ENCODE measurements at places on chromosomes 12 and 14.

DNA sequence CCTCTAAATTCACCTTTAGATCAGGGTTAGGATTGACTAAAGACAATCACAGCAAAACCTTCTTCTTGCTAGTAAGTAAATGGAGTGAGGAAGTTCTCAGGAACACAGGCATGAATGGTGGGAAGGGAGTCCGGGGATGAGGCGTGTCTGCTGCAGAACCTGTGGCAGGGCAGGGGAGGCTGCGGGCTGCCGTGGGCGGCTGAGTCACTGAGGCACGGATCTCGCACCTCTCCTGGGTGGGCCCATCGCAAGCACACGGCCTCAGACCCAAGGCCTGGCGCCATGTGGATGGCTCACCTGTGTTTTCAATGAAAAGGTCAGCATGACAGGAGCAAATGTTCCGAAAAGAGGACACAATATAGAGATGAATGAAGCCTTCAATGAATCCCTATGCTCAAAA, 85.4 kb downstream of the PIWIL1 start:
- no peak for DNase-seq

DNA sequence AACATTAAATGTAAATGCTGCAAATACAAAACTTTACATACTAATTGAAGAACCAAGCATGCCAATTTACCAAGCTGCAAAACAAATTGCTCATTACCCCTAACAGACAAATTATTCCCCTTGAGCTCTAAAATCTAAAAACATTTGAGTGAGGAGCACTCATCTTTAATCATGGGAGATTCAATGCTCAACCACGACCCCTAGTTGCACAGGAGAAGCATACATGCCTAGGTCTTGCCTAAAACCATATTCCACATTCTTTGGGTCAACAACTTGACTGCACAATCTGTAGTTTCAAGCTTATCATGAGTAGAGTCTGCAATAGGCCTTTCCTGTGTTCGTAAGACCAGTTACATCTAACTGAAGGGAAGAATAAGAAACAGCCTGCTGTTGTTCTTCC, 69.7 kb downstream of the MGAT4C start:
- no peak for DNase-seq

DNA sequence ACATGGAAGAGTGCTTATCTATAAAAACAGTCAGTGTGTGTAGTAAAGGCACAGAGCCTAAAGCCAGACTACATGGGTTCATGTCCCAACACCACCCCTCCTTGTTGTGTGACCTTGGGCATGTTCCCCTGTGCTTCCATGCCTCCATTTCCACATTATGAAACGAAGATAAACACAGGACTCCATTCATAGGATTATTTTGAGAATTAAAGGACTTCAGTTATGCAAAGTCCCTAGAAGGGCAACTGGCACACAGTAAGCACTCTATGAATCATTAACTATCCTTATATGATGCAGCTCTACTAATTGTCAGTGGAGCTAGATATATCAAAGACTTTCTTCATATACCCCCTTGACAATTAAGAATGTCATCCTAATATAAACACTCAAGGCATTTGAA, 17.8 kb downstream of the IFNG-AS1 start:
- DNase-seq = no peak

- DNase-seq = no peak
These were observed 36.4 kb upstream of the AEBP2 start for GRCh38 chr12:19402743-19403431.

GRCh38 chr12:55499810-55500252, 7.7 kb downstream of the OR6C68 start:
- no peak for DNase-seq

DNA sequence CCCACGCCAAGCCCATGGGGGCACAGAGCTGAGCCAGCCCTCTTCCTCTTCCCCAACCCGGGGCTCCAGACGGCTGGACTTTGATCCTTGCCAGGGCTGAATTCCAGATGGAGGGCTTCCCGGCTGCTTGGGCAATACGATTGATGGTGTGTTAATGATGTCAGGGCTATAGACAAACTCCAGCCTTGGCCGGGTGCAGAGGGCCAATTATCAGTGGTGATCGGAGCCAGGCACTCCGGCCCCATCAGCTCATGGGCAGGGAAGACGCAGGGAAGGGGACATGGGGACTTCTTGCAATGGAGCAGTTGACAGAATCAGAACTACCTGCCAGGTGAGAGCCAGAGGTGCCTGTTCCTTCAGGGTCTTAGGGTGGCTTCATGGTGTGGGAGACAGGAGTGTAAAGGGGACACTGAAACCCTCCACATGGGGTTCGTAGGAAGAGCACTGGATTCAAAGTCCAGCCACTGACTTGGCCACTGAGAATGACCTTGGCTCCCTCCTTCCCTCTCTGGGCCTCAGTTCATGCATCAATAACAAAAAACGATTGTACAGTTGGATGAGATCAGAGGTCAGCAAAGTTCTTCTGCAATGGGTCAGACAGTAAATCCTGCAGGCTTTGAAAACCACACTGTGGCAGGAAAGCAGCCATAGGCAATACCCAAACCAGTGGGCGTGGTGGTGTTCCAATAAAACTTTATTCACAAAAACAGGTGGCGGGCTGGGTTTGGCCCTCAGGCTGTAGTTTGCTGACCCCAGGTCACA, 333.7 kb downstream of the MED13L start:
- no peak for DNase-seq

GRCh38 chr12:79617696-79618095, 73.1 kb downstream of the PAWR start:
- DNase-seq = no peak

- DNase-seq = no peak
These were observed 21.8 kb upstream of the EIF2B2 start for GRCh38 chr14:74980731-74981461.

- DNase-seq = no peak
These were observed 11.6 kb upstream of the SRSF5 start for GRCh38 chr14:69755296-69755695.

DNA sequence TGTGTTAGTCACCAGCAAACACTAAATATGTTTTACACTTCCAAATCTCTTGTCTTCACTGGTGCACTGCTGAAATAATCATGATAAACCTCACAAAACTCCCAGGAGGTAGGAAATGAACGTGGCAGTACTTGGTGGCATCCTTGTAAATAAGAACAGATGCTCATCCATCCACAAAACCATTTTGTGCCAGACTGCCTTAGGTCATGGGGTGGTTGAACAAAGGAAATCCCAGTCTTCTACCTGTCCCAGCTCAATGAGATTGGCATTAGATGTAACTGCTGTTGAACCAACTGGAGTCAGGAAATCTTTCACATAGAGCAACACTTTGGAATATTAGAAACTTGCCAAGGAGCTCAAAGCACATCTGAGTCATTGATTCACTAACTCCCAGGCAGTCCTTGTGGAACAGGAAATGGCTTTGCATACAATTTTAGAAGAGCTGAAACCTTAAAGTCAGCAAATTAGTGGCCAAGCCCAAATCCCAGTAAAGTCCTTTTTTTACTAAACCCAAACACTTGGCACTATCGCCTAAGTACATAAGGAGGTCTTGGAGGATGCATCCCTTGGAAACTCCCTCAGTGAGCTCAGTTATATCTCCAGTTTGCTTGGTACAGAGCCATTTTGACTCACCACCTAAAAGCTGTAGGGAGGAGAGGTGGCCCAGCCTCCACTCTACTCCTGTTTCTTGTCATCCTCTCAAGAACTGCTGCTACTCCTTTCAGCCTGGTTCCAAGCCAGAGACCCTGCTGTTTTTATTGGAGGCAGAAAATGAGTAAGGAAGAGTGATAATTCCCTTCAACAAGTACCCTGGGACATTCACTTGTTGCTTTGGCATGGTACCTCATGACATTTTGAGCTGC, 208.0 kb downstream of the NOVA1 start:
- no peak for DNase-seq

DNA sequence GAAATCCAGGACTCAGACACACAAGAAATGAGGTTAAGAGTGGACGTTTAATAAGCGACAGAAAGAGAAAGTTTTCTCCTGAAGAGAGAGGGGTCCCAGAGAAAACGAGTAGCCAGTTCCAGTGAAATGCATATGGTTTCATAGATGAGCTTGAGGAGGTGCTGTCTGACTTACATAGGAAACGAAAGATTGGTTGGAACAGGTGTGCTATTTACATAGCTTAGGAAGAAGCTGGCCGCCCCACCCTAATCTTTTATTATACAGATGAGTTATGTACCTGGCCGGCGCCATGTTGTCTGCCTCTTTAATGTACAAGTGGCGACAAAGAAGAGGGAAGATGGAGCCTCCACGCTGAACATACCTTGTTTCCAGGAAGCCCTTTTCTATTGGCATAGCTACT, 223.0 kb downstream of the SLC6A15 start:
- DNase-seq = no peak
